ENCODE measurements at places on chromosomes 13 and 19. TPM values are rescaled to one million over a fixed set of nuclear protein-coding genes. Genes with fewer than 3 reads are reported as not detected.

The ZNF575 gene
- 0.64 TPM for total RNA-seq

DNA sequence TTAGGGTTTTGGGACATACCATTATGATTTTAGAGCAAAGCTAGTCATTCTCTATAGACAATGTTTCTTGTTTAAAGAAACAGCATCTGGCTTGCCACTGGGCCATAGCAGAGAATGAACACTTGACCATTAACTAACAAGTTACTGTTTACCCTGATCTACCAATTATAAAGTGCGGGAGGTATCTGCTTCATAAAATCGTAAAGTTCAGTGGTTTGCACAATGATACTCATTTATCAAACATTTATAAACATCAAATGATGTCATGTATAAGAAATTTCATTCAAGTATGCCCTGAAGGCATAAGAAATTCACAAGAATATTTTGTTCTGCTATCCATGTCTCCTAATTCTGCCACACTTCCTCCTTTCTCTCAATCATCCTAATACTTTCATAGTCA lies 139.2 kb downstream of the PCDH20 start:
- no peak for DNase-seq

DNA sequence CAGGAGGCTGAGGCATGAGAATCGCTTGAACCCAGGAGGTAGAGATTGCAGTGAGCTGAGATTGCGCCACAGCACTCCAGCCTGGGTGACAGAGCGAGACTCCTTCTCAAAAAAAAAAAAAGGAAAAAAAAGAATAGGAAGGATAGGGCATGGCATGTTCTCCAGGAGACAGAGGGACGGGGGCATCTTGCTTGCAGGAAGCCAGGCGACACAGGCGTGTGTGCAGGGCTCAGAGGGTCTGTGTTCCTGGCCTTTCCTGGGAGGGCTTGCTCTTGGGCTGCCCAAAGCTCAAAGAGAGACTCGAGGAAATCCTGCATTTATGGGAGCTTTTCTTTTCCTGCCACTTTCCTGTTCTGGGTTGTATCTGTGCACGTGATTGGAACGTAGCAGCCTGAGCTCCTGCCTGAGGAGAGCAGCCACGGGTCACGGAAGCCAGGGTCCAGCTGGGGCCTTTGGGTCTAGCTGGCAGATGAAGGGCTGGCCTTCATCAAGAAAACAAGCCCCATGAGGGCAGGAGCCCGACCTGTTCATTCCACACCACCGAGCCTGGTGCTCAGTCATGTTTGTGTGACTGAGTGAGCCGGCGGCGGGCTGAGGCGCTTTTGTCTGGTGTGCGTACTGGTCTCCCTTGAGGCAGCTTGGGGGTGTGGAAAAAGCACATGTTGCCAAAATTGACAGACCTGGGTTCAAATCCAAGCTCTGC lies 44.5 kb downstream of the CAPN12 start:
- no peak for DNase-seq

DNA sequence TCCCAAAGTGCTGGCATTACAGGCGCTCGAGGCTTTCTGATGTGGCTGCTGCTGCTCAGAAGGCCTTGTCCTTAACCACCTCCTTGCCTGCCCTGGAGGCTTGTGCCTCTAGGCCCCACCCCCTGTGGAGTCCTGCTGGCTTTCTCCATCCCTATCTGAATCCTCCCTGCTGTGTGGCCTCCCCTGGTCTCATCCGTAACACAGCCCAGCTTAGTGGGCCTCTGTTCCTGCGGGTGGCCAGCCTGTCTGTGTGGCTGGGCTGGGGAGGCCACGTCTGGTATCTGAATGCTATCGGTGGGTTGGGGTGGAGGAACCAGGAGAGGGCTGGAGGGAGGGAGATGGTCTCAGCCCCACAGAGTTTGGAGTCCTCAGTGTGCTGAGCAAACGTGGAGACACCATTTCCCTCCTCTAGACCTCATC lies 4.7 kb downstream of the RPL28 start:
- no peak for DNase-seq

The C19orf73 gene
- total RNA-seq, result 0.32 TPM

The ZNF587 gene
- 22.2 TPM for total RNA-seq

GRCh38 chr13:45301263-45301662 lies 39.7 kb downstream of the TPT1 start:
- DNase-seq, result no peak

All from fibroblast of villous mesenchyme (primary cell).